ENCODE measurements at places on chromosomes 3 and 15.

DNA sequence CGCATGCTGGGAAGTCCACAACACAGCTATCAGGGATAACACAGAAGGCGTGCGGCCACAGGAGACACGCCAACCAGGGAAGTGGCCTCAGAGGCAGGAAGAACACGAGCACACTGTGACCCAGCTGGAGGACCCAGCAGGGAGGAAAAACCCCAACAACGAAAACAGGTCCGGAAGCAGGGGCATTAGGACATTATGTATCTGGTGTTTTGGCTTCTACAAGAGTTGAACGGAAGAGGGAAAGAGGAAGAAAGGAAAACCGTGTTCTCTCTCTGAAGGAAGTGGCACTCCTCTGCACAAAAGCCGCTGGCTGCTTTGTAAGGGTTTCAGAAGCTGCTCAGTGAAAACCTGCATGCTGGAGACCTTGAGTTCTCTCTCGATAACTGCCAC is 61.8 kb downstream of the HACD2 start:
- no peak for DNase-seq

DNA sequence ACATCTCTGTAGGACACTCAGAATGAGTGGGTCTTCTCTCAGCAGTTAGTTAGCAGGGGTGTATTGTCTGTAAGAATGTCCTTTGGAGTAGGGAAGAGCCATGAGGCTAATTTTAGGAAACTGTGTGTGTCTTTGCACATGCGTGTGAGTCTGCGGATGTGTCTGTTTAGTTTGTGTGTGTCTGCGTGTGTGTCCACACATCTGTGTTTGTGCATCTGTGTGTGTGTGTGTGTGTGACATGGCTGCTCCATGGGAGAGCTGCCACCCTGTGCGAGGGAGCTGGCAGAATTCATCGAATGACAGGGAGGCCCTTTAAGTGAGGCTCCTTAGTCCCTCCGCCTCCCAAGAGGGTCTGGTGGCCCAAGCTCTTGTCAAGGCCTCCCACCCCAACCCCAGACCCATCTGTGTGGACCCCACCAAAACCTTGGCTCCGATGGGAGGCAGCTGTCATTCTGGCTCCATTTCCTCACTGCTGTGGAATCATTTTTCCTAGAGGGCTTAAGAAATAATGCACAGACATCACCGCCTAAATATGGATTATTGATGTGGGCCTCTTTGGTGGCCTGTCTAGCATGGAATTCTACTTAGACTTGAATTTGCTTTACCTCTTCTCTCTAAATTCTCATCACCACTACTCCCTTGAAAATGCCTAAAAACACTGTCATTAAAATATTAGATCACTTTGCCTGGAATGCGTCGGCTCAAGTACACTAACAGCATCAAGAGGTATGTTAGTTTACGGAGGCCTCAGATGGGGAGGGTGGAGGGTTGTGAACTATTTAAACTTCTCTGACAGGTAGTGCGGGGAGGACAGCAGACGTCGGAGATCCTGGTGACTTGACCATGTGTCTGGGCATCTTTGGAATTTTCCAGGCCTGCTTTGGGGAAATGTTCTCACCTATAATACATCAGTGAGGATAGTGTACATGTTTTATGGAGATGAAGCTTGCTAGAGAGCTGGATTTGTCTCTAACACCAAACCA is 9.4 kb downstream of the ESYT3 start:
- DNase-seq, result no peak

- no peak for DNase-seq
Measured at GRCh38 chr3:107432013-107432515, 54.8 kb downstream of the CCDC54 start.

DNA sequence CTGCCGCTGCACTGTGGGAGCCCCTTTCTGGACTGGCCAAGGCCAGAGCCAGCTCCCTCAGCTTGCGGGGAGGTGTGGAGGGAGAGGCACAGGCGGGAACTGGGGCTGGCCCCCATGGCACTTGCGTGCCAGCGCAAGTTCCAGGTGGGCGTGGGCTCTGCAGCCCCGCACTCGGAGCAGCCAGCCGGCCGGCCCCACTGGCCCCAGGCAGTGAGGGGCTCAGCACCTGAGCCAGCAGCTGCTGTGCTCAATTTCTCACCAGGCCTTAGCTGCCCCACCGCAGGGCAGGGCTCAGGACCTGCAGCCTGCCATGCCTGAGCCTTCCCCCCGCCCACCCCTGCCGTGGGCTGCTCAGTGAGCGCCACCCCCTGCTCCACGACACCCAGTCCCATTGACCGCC is 4.6 kb upstream of the GPR156 start:
- no peak for DNase-seq

GRCh38 chr3:36650271-36650671 is 114.1 kb downstream of the DCLK3 start:
- DNase-seq, result no peak

DNA sequence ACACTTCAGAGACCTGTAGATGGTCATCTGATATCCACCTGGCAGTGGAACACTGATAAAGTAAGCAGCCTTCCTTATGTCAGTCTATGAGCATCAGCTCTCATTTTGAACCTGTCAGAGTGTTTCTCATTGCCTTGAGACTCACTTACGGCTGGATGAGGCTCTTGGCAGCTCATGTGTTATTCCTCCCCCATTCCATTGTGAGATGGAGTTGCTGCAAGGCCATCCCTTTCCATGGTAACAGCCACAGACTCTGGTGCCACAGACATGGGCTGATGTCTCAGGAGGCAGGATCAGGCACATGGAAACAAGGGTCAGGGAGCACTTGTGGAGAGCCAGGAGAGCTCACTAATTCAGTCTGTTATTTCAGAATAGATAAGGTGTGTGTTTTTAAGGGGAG is 11.9 kb downstream of the KCNAB1 start:
- no peak for DNase-seq

GRCh38 chr3:85594676-85595075 is 635.9 kb downstream of the CADM2 start:
- DNase-seq, result no peak

GRCh38 chr3:186411994-186412393 is 50.0 kb upstream of the DGKG start:
- DNase-seq, result no peak

DNA sequence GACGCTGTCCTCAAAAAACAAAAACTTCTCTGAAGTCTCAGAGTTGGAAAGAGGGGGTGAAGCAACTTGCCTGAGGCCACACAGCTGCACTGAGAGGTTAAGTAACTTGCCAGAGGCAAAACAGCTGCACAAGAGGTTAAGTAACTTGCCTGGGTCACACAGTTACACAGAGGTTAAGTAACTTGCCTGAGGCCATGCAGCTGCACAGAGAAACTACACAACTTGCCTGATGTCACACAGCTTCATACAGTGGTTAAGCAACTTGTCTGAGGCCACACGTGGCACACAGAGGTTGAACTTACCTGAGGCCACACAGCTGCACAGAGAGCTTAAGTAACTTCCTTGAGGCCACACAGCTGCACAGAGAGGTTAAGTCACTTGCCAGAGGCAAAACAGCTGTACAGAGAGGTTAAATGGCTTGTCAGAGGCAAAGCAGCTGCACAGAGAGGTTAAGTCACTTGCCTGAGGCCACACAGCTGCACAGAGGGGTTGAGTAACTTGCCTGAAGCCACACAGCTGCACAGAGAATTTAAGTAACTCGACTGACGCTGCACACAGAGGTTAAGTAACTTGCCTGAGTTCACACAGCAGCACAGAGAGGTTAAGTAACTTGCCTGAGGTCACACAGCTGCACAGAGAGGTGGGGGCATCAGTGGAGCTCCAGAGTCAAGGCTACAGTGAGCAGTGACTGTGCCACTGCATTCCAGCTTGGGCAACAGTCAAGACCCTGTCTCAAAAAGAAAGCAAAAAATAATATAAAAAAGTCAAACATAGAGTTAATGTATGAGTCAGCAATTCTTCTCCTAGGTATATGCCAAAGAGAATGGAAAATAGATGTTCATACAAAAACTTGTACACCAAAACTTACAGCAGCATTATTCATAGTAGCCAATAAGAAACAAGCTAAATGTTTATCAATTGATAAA is 12.0 kb upstream of the ACAD9 start:
- DNase-seq, result no peak

DNA sequence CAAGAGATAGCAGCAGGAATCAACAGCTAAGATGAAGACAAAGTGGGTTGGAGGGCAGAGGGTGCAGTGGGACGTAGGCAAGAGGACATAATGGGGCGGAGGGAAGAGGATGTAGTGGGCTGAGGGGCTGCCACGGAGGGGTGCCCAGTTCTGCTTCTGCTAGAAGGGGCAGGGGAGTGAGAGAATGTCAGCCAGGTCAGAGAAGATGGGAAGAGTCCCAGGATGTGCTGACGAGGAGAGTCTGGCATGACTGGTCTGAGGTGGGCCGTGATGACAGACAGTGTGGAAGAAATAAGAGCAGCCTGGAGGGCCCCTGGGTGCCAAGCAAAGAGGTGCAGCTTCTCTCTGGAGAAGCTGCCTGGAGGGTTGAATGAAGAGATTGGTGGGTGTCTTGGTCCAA is 4.0 kb downstream of the SPSB4 start:
- DNase-seq, result no peak

DNA sequence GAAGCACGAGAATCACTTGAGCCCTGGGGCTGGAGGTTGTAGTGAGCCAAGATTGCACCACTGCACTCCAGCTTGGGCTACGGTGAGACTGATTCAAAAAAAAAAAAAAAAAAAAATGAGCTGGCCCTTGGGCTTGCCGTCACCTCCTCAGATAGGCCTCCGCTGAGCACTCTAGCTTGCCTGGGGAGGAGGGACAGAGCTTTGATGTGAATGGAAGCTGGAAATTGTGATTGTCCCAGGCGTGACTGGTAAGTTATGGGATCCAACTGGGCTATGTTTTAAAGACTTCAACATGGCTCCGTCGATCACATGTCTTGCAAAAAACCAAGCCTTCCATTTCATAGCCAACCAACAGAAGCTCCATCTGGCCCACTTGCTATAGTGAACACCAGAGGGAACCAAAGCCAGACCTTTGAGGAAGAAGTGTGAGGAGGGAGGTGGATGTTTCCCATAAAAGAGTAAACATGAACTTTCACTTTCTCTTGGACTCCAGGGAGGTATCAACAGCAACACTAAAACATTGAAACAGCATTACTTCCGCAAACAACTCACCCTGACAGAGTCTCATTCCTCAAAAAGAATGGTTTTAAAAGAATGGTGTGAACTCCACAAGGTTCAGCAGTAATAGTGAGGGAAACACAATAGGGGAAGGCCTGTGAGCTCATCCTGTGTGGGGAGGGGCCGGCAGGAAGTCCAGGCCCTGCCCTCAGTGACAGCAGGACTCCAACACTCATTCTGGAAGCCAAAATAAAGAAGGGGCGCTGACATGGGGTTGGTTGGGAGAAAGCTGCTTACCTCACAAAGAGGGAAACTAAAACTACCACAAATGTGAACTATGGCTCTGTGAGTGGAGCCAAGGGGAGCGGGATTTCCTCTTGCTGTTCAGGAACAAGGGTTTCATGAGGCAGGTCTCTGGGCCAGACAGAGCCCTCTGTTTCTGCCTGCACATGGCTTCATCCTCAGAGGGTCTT is 59.2 kb upstream of the IL12A start:
- DNase-seq, result no peak

GRCh38 chr3:184810146-184810545 is 1.8 kb upstream of the VPS8 start:
- DNase-seq, result no peak

DNA sequence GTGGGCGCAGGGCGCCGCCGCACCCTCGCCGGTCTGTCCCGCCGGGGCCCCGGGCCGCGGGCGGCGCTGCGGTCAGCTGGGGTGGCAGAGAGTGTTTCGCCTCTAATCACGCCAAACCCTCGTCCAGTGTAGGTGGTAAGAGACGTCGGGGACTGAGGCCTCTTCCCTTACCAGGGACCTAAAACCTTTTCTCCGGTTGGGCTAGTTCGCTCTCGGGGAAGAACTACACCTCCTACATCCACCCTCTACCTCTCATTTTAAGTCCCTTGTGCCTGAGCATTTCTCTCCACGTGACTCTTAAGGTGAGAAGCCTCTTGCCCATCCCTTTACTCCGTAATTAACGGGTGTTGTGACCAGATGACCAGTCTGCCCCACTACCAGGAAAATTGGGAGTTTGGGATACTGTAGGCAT is 520 bp downstream of the TMEM42 start:
- no peak for DNase-seq

GRCh38 chr3:385151-385550 is 188.6 kb downstream of the CHL1 start:
- DNase-seq, result no peak

DNA sequence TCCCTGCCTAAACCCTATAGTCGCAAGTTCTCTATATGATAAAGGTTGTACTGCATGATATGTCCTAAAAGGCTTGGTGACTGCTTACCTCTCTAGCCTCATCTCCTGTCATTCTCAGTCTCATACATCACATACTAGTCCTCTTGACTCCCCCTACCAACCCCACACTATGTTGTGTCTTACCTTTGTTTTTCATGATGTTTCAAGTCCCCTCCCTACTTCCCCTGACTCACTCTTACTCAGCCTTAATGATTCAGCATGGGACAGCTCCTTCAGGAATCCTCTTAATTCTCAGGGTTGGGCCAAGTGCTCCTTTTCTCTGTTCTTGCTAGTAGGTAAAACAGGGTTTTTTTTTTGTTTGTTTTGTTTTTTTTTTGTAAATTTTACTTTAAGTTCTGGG is 49.6 kb downstream of the SLMAP start:
- DNase-seq, result no peak

- no peak for DNase-seq
Measured at GRCh38 chr3:51379746-51380455, 5.2 kb upstream of the MANF start.
